RKO (cell line): ENCODE measurements at places on chromosomes 5 and 9.
A peak's percentile ranks its signal among the peaks of the same experiment; 100 is the strongest.

GRCh38 chr9:127973169-127974000 is 7.4 kb downstream of the EEIG1 start:
- no peak for DNase-seq

- no peak for DNase-seq
Observed at GRCh38 chr9:28456861-28457260, 883.6 kb upstream of the C9orf72 start.

- peak; percentile 96 for DNase-seq
Observed at GRCh38 chr5:142293486-142293885, 31.3 kb downstream of the SPRY4 start.

GRCh38 chr5:76720988-76721569 is 5.2 kb downstream of the F2R start:
- no peak for DNase-seq

- DNase-seq, result no peak
Observed at GRCh38 chr9:98462310-98462709, 206.9 kb upstream of the TBC1D2 start.
